ENCODE measurements at places on chromosomes 11 and 22.

GRCh38 chr11:84218318-84218717 is 932.2 kb upstream of the CCDC90B start:
- no peak for DNase-seq

GRCh38 chr11:61045271-61045670 is 57.0 kb upstream of the CD5 start:
- DNase-seq = no peak

DNA sequence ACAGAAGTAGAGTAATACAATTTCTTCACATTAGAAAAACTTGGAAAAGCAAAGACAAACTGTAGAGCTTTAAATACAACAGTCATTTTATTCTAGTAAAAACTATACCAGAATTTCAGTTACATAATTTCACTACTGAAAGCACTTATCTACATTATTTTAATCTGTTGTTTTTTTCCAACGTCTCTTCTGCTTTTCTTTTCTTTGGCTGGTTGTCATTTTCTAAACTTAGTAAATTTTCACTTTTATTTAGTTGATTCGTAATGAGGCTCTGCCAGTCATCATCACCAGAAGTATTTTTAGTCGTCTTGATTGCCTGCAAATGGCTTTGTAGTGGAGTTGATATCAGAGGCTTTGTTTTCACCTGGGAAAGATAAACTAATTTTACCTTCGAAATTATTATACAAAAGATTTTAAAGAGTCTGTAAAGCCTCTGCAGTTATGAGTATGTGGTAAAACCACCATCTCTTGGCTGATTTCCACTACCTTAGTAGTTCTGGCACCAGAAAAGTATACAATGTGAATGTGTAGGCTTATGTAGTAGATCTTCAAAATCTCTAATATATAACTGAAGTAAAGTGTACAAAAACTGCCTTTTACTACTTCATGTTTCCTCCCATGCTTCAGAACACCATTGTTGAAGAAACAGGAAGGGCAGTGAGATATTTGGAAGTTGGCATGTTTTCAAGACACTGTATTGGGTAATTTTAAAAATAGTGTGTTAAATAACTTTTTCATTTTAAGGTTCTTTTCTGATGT is 19.2 kb downstream of the EIF3M start:
- DNase-seq = no peak

GRCh38 chr11:44351898-44352498 is 42.1 kb upstream of the ALX4 start:
- no peak for DNase-seq

Data from stimulated activated CD8-positive, alpha-beta memory T cell treated with anti-CD3 and anti-CD28 coated beads, Interleukin-2, amount 100 ng/mL, for 48 hours (primary cell).